Uterus (tissue), 4 donors: ENCODE measurements at places on chromosomes 6 and 20. TPM values are rescaled to one million over a fixed set of nuclear protein-coding genes. Genes with fewer than 3 reads are reported as not detected.

TGM3 gene
- not detected for total RNA-seq

GRCh38 chr20:60963146-60963545 is 288.9 kb upstream of the CDH4 start:
- no peak for DNase-seq

DNA sequence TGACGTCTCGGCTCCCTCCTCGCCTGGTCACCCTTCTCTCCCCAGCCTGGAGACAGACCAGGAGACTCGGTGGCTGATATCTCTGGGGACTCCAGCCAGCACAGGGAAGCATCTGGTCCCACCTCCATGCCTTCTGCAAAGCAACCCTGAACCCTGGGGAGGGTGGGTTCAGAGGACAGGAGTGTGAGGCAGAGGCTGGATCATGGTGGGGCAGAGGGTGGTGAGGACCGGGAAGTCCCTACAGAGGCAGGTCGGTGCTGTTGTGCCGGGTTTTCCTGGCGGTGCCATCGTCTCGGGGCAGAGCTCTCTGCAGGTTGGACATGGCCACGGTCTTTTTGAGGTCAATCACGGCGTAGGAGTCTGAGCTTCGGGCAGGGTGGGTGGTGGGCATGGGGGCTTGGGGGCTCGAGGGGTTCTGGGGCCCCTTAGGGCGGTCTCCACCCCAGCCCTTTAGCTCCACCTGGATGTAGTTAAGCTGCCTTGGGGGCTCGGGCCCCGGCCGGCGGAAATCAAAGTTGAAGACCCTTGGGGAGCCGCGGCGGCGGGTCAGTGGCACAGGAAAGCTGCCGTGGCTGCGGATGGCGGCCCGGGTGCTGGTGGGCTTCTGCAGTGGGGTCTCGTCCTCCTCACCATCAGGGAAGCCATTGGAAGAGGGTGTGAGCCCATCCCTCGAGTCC is 9.2 kb downstream of the FRS3 start:
- DNase-seq, result no peak

SLPI gene
- total RNA-seq, result 57.4 TPM
